Hematopoietic multipotent progenitor cell treated with erythropoietin and hydrocortisone succinate and interleukin-3 and kit ligand, for 15 days (in vitro differentiated cells): ENCODE measurements at places on chromosomes 6 and 20.
A peak's percentile ranks its signal among the peaks of the same experiment; 100 is the strongest.

DNA sequence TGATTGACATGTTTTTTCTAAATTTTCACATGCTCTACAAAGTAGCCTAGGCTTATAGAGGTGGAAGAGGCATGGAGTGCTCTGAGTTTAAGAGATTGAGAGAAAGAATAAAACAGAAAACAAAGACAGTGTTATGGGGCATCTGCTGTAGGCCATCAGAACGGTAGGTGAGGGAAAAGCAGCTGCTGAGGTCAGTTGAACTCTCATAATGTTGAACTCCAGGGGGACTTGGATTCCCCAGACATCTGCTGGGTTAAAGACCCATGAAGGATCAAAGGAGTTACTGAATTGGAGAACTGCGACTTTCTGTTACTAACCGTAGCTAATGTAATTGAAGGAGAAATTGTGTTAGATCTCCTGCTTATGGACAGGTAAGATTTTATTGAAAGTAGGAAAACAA lies 333.9 kb downstream of the TFAP2B start:
- DNase-seq: no peak

- DNase-seq: peak; percentile 33
These were observed 52.8 kb upstream of the SRSF6 start for GRCh38 chr20:43404878-43405277.

DNA sequence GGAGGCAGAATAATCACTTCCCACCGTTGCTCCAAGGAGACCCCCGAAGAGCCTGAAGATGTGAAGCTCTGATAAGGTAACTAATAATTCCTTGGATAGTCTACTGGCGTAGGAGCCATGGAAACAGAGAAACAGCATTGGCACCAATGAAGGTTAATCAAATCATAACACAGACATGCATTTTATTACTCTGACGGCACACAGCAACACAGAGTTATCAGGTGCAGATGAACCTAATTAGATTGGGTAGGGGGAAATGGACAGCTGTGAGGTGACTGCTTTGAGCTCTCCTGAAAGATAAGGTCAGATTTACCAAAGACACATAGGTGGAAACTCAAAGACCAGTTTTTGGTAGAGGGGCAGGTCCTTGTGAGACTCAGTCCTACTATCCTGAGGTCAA lies 544.0 kb upstream of the AGPAT4 start:
- no peak for DNase-seq

- no peak for DNase-seq
These were observed 570.0 kb downstream of the TBC1D32 start for GRCh38 chr6:120764312-120764711.

GRCh38 chr20:20214757-20215275 lies 153.1 kb upstream of the INSM1 start:
- no peak for DNase-seq
